Femur (tissue), 1 donor: ENCODE measurements at places on chromosomes 5 and 9.
A peak's percentile ranks its signal among the peaks of the same experiment; 100 is the strongest.

DNA sequence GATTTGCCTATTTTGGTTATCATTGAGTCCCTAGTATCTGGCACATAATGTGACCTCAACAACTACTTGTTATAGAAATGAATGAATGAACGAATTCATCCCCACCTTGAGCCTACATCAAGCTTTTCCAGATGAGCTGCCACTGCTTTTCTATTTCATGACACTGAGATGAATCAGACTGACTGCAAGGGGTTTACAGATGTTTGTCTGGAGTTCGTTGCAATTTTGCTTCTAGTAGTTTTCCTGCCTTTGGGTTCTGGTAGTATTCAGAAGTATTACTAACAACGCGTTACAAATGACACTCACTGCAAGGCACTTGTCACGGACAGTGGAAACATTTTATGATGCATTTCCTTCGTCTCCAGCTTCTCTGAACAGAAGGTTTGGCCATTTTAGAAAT, 222.3 kb downstream of the CD180 start:
- DNase-seq: no peak

- DNase-seq: no peak
These were observed 2.7 kb upstream of the AK1 start for GRCh38 chr9:127880143-127880542.

GRCh38 chr5:79122973-79123372, 11.4 kb downstream of the BHMT start:
- DNase-seq: no peak

GRCh38 chr5:30981576-30981975, 211.9 kb upstream of the CDH6 start:
- DNase-seq: no peak

GRCh38 chr9:121770415-121771273, 119.2 kb downstream of the DAB2IP start:
- no peak for DNase-seq

DNA sequence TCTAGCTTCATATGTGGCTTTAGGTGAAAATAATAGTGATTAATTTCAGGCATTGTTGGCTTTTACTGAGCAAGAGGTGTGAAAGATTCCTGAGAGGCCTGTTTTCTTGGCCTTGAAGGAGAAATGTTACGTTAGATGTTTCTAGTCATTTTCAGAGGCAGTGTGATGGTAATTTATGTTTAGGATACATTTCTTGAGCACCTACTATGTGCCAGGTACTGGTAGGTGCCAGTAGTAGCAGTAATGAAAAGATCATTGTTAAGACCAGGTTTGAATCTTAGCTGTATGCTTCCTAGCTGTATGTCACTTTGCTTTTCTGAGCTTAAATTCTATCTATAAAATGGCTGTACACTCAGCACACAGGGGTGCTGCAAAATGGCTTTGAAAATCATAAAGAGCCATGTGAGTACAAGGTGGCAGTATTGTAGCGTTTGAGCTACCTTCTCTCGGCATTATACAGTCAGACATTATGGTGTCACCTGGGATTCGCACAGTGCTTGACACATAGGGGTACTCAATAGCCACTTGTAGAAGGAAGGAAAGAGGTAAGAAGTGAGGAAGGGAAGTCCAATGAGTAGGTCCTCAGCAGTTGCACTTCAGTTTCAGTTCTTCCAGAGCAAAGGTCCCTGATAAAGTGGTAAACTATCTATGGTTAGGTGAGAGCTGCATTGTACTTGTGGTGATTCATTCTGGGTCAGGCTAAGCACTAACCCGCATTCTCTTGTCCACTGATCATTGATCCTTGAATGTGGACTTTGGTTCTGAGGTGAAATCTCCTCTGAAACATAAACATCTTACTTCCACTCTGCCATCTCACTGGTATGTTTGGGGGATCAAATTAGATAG, 166.5 kb upstream of the NR3C1 start:
- no peak for DNase-seq

DNA sequence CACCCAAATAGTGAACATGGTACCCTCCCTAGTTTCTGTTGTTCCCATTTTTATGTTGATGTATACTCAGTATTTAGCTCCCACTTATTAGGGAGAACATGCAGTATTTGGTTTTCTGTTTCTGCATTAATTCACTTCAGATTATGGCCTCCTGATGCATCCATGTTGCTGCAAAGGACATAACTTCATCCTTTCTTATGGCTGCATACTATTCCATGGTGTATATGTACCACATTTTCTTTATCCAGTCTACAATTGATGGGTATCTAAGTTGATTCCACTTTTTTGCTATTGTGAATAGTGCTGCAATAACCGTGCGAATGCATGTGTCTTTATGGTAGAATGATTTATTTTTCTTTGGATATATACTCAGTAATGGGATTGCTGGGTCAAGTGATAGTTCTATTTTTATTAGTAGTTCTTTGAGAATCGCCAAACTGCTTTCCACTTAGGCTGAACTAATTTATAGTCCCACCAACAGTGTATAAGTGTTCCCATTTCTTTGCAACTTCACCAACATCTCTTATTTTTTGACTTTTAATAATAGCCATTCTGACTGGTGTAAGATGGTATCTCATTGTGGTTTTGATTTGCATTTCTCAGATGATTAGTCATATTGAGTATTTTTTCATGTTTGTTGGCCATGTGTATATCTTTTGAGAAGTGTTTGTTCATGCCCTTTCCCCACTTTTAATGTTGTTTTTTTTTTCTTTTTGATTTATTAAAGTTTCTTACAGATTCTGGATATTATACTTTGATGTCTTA, 79.6 kb downstream of the SMIM15 start:
- no peak for DNase-seq

- DNase-seq: no peak
These were observed 68.6 kb downstream of the MLLT3 start for GRCh38 chr9:20553558-20554149.

DNA sequence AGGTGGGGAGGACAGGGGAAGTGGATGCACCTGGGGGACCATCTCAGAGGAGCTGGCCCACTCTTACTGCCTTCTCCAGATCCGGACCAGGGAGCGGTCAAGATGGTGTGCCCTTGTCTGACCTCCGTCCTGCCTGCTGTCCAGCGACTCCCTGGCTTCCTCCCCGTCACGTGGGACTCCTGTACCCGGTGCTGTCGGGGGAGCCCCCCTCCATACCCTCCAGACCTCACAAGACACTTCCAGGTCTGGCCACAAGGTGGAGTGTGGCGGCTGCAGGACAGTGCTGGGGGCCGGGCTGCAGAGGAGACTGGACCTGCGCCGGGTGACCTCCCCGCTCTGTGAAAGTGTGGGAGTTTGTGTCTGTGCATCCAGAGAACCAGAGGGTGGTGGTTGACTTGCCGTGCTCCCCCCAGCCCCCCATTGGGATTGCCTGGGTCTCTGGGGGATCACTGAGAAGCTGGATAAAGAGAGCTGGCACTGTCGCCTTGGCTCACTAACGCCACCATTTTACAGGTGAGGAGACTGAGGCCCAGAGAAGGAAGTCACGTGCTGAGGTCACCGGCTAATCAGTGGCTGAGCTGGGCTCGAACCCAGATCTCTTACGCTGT, 1.9 kb upstream of the CRB2 start:
- peak; percentile 77 for DNase-seq

DNA sequence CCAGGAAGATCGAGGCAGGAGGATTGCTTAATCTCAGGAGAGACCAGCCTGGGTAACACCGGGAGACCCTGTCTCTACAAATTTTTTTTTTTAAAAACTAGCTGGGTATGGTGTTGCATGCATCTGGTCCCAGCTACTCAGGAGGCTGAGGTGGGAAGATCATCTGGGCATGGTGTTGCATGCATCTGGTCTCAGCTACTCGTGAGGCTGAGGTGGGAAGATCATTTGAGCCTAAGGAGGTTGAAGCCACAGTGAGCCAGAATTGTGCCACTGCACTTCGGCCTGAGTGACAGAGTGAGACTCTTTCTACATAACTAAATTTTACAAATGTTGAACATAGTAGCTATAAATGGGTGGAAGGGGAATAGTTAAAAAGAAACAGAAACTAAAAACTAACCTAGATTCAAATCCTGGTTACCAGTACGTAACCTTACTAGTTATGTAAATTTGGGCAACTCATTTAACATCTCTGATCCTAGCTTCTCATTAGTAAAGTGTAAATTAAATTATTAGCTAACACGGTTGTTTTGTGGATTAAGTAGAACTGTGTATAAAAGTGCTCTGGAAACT, 41.7 kb downstream of the TMEM161B start:
- no peak for DNase-seq

DNA sequence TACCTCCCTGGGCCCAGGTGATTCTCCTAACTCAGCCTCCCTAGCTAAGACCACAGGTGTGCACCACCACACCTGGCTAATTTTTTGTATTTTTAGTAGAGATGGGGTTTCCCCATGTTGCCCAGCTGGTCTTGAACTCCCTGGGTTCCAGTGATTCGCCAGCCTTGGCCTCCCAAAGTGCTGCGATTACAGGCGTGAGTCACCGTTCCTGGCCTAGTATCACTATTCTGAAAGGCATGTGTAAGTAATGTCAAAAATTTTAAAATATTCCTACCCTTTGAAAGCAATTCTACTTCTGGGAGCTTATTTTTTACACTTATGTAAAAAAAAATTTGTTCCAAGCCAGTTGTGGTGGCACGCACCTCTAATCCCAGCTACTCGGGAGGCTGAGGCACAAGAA, 27.1 kb upstream of the TLE1 start:
- no peak for DNase-seq

- DNase-seq: no peak
These were observed 85.1 kb downstream of the GPBP1 start for GRCh38 chr5:57258943-57259342.

GRCh38 chr9:21160178-21160577, 6.3 kb downstream of the IFNA21 start:
- DNase-seq: no peak

DNA sequence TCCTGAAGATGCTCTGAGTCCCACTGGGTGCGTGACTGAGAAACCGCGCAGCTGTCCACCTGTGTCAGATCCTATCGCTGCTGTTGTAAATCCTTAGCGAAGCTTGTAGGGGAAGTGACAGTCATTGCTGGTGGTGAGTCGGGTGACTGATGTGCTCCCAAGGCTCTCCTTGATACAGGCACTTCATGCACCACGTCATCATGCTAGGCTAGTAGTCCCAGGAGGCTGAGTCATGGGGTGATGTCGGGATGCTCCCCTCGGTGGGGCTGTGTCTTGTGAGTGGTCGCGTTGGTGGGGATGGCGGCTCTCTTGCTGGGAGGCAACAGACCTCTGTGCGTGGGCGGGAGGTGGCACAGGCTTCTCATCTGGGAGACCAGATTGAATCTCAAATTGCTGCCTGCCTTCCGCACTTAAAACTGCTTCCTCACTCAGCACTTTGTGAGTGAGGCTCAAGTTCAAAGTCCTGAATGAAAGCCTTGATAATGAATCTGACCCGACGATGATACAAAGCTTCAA, 84.7 kb downstream of the CSNK1A1 start:
- DNase-seq: no peak

DNA sequence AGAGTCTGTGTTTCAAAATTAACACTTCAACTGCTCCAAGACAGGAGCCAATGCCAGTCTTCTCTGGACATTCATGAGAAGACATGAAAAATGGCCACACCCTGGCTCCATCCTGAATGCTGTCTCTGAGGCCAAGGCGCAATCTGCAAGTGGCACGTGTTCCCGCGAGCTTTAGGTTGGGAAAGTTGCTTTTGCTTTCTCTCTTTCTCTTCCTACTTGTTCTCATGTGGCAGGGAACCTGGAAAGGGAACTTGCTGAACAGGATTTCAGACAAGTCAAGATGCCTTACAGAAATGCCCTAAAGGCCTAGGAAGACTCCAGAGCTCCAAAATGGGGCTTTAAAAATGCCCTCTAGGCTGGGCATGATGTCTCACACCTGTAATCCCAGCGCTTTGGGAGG, 91.9 kb upstream of the OTULINL start:
- DNase-seq: no peak

DNA sequence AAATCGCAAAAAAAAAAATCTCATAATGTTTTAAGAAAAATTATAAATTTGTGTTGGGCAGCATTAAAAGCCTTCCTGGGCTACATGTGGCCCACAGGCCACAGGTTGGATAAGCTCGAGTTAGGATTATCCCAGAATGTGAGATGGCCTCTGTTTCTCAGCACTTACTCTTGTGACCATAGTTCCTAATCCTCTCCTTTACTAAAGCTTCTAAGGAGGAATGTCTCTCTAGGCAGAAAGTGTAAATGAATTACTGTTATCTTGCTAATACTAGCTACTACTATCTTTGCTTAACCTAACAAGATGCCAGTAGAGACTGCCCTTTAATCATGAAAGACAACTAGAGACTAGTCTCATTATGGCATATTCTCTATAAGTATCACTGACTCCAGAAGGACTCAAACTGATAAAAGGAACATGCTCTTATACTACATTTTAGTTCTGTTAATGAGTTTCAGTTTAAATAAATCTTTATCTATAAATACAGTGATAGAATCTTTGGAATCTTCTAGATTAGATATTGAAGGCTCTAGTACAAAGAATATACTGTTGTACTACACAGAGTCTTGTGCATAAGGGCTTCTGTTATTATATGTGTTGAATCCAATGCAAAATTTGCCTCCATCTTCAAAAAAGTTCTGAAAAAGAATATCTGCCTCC, 13.8 kb downstream of the INVS start:
- no peak for DNase-seq

- DNase-seq: no peak
These were observed 20.7 kb upstream of the XPA start for GRCh38 chr9:97717866-97718265.

DNA sequence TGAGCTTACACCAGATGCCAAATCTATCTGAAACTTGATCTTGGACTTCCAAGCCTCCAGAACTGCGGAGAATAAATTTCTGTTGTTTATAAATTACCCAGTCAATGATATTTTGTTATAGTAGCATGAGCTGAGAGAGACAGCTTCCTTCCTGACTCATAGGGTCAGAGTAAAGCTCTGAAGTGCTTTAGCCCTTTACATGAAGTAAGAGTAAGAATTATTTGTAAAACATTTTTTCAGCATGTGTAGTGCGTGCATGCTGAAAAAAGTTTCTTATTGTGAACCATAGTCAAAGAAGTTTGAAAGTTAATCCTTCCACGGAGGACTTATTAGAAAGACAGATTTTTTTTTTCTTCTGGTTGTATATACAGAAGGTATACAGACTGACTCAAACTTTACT, 172.4 kb downstream of the DMRT2 start:
- no peak for DNase-seq

DNA sequence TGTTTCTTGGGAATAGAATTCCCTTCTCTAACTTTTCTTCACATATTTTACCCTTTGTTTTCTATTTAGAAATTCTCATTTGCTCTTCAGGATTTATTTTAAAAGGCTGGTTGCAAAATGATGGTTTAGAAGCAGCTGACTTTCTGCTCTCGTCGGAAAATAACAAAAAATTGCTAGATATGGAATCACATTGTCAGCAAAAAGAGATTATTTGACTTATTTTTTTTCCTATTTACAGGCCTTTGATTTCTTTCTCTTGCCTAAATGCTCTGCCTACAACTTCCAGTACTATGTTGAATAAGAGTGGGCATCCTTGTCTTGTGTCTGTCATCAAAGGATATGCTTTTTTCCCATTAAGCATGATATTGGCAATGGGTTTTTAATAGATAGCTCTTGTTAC, 1619.1 kb upstream of the ACO1 start:
- DNase-seq: no peak
